ENCODE measurements at places on chromosomes 5 and 9.

DNA sequence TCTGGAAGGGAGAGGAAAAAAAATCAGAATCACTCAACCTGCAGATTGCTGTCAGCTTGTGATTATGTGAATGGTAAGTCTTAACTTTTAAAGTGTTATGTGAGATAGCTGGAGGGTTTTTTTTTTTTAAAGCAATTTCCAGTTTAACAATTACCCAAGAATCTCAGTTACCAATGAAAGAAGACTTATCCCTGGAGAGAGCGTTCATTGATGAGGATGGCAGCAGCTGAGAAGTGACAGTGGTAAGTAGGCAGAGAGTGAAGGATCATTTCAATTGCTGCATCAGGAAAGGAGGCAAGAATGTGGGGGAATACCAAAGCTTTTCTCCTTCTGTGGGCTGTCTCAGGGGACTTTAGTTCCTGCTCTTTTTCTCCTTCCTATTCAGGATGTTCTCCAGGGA, 370.2 kb upstream of the C9orf72 start:
- DNase-seq, result no peak

DNA sequence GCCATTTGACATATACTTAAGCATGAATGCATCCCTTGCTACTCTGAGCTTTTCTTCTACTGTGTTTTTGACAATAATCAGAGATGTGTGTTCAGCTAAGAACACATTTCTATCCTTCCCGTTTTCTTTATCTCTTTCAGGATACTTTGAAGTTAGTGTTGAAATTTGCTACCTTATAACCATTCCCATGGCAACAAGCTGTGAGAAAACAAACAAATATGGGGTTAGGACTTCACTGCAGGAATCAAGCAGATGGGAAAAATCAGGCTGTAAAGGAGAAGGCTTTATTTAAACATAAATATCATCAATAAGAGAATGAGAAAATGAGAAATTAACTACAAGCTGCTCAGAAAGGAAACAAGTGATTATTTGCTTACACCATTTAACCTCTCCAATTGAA, 35.2 kb downstream of the ZCCHC9 start:
- no peak for DNase-seq

GRCh38 chr9:111965566-111966019, 69.0 kb downstream of the UGCG start:
- no peak for DNase-seq

DNA sequence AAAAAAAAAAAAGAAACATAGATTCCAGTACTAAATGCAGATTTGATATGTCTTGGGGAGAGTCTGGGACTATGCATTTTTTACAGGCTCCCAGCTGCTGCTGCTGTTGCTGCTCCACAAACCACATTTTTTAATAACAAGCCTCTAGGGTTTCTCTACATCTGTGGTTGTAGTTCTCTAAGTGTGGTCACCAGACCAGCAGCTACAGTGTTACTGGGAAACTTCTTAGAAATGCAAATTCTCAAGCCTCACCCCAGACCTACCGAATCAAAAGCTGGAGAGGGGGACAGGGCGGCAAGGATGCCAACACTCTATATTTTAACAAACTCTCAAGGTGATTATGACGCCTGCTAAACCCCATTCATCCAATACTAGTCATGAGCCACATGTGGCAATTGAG, 293.4 kb upstream of the PTGER4 start:
- no peak for DNase-seq

DNA sequence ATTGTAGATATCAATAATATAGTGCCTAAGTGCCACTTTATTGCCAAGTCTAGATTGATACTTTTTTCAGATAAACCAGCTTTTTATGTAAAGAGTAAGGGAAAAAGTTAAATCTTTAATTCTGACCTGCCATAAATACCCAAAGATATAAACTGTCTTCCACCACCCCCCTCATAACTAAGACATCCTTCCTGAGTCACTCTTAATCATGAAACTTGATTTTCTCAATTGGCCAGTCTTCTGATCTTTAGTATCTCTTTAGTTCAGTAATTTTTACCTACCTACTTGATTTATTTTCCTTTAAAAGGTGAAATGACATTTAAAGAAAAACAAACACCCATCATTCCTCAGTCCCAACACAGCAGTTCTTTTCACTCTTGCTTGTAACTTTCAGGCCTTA, 21.8 kb downstream of the C5orf22 start:
- DNase-seq, result no peak

DNA sequence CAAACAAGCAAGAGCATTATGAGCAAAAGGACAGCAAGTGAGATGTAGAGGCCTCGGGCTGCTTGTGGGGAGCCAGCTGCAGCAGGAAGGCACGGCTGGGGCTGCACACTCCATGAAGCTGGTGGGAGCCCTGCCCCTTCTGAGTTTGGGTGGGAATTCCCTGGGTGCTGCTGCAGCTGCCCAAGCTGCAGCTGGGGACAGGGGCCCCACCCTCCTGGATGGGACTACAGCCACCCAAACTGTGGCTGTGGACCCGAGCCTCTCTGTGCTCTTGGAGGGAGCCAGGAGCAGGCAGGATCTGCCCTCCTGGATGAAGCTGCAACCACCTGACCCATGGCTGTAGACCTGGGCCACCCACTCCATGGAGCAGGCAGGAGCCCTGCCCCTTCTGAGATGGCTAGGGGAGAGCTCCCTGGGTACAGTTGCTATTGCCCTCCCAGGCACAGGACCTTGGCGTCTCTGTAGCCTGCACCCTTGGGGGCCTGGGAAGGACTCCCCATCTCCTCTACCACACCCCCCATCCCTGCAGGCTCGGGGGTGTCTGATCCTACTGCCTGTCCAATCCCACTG, 159.1 kb downstream of the ERCC6L2 start:
- DNase-seq, result no peak

DNA sequence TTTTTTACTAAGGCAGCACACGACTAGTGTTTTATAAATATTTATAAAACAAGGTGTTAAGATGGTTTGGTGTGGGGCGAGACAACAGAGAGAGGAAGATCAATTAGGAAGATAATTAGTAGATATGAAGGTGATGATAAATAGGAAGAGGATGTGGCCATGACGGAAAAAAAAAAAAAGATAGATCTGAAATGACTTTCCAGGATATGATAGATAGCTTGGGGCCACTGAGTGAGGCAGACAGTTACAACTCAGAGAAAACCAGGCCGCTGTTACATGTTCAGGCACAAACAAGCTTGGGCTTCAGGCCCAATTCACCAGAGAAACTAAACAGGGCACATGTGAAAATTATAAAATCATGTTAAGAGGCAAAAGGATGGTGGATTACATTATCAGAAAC, 43.2 kb downstream of the KIAA0825 start:
- no peak for DNase-seq

- DNase-seq, result no peak
Measured at GRCh38 chr9:127136880-127137639, 14.6 kb upstream of the ANGPTL2 start.

DNA sequence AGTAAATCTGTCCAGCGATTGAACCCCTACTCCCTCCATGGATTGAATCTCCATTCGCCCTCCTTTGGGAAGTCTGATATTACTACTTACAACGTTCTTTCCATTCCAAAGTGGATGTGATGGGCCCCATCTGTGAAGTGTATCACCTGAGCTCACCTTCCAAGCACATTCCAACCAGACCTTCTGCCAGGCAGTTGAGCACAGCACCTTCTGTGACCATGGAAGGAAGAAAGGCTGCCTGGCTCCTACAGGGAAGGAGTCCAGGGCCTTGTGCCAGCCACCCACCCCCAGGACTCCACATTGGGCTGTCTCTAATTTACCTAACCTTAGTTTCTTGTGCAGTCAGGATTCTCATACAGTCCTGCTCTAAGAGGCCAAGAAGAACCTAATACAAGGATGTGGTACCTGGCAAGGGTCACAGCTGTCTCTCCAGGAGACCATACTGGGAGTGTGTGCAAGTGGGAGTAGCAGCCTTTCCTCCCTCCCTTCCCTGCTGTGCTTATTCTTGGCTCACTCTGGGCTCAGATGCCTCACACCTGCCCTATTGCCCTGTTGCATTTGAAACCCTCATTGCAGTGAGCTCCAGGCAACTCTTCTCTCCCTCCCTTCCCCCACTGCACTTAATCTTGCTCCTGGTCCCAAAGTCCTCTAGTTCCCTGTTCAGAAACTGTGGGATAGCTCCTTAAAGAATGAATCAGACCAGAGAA, 116.1 kb downstream of the NRG2 start:
- DNase-seq, result no peak

- peak; percentile 54 for DNase-seq
Measured at GRCh38 chr9:73077625-73078030, 74.0 kb upstream of the ANXA1 start.
